ENCODE measurements at places on chromosomes 5 and 9. TPM values are rescaled to one million over a fixed set of nuclear protein-coding genes. Genes with fewer than 3 reads are reported as not detected.

DNA sequence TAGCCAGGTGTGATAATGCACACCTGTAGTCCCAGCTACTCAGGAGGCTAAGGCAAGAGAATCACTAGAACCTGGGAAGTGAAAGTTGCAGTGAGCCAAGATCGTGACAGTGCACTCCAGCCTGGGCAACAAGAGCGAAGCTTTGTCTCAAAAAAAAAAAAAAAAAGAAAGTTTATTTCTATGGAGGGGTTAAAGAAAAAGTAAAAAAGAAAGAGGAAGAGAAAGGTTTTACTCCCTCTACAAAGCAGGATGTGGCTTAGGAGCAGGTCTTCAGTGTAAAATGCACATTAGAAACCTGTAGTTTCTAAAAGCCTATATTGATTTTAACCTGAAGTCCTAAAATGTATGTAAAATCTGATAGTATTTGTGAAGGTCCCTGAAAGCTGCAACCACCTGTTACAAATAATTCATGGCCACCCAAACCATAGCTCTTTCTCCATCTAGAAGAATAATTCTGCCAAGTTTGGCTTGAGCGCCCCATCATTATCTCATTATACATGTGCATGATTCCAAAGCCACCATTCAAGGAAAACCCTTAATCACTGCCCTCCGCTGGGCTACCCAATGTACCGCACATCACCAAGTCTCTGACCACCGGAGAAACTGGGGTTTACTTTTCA, 3.4 kb downstream of the FNBP1 start:
- DNase-seq: no peak

GRCh38 chr5:179054876-179055275, 5.3 kb upstream of the ZNF354C start:
- DNase-seq: no peak

- no peak for DNase-seq
Measured at GRCh38 chr9:108119530-108120113, 630.1 kb upstream of the KLF4 start.

GRCh38 chr9:14418941-14419937, 105.3 kb upstream of the NFIB start:
- no peak for DNase-seq

DNA sequence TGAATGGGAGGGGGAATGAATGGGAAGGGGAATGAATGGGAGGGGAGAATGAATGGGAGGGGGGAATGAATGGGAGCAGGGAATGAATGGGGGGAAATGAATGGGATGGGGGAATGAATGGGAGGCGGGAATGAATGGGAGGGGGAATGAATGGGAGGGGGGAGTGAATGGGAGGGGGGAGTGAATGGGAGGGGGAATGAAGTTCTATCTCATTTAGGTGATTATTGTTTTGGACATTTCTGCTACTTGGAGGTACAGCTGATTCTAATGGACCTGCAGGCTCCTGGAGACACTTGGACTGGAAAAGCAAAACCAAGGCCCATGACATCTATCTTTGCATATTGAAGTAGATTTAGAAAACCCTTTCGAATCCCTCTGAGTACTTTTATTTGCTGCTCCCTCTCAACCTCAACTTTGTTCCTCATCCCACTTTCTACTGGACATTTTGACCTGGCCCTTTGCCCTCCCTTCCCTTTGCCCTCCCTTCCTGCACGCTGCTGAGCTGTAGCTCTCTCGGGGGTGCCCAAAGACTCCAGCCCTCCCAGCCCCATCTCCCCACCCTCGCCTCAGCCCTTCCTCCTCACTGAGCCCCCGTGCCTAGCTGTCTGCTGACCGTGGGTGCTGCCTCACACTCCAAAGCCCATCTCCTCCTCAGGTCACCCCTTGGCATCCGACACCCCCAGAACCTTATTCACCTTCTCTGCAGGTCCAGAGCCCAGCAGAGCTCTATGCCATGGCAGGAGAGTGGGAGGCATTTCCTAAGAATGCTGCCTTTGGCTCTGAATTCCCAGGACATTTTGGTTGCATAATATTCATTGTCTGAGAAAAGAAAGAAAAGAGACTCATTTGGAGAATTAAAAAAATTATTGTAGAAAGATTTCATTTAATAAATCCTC, 19.9 kb upstream of the LPCAT1 start:
- no peak for DNase-seq

- no peak for DNase-seq
Measured at GRCh38 chr5:6158974-6159831, 219.1 kb downstream of the MED10 start.

DNA sequence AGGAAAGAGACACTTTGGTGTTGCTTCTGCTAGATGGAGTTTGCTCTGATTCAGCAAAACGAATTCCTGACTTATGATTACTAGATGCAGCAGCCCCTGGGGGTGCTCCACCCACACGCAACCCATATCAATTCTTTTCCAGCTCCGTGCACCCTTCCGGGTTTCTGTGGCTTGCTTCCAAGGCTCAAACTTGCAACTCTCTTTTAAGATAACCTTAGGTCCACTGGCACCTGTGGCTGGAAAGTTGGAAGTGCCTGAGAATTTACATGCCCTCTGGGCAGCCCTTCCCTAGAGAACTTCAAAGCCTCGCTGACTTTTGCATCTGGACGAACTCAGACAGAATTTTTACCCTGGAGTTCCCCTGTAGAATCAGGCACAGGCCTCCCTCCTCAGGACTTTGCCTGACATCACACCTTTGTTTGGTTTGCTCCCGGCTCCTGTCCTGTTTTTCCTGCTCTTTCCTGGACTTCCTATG, 224.9 kb downstream of the SNX18 start:
- DNase-seq: no peak

- no peak for DNase-seq
Measured at GRCh38 chr5:175541264-175541663, 62.9 kb downstream of the SFXN1 start.

GRCh38 chr5:173644673-173645436, 28.4 kb upstream of the BOD1 start:
- DNase-seq: no peak

- DNase-seq: no peak
Measured at GRCh38 chr5:116908537-116908936, 333.9 kb upstream of the SEMA6A start.

- DNase-seq: no peak
Measured at GRCh38 chr5:71778678-71779276, 59.7 kb downstream of the CARTPT start.

GRCh38 chr5:144011388-144011787, 159.1 kb downstream of the YIPF5 start:
- no peak for DNase-seq

GRCh38 chr9:77807281-77807683, 159.2 kb upstream of the GNA14 start:
- DNase-seq: no peak

DNA sequence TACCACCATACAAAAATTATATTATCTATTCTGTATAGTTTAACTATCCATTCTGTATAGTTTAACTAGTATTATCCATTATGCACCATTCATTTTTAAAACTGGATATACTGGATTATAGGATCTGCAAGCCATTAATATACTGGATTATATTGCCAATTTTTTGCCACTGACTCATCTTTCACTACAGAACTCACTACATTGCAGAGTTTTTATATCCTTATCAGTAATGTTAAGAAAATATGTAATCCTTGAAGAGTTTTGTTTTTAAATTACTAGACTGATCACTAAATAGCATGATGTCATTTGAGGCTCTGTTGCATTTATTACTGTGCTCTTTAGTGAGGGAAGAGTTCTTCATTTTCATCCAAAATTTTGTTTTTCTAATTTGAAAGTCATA, 109.8 kb upstream of the SNX2 start:
- DNase-seq: no peak

- DNase-seq: no peak
Measured at GRCh38 chr5:166088389-166089039, 2202.9 kb upstream of the WWC1 start.

GPR21 gene
- polyA plus RNA-seq: 0.32 TPM

LECT2 gene
- 1.6 TPM for polyA plus RNA-seq

WWC1 gene
- 67.8 TPM for polyA plus RNA-seq

CCDC192 gene
- polyA plus RNA-seq: 0.73 TPM

MEF2C gene
- polyA plus RNA-seq: 39.2 TPM

MZB1 gene
- 0.25 TPM for polyA plus RNA-seq

CEP78 gene
- 37.4 TPM for polyA plus RNA-seq

NEUROG1 gene
- not detected for polyA plus RNA-seq

MRPS30 gene
- polyA plus RNA-seq: 73.6 TPM
